ENCODE measurements at places on chromosomes 5 and 9.

DNA sequence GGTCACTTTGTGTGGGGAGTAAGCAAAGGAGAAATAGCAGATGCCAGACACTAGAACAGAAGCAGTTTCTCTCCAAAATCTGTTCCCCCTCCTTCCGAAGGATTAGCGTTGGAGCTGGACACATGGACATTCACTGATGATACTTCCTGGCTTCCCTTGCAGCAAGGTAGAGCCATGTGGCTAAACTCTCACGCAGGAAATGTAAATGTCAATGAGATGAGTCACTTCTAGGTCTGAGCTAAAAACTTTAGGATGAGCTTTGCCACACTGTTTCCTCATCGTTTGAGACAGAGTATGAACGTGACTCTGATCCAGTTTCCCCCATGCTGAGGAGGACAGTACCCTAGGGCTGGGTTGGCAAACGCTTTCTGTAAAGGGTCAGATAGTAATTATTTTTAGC, 5.1 kb downstream of the BHMT2 start:
- no peak for DNase-seq

DNA sequence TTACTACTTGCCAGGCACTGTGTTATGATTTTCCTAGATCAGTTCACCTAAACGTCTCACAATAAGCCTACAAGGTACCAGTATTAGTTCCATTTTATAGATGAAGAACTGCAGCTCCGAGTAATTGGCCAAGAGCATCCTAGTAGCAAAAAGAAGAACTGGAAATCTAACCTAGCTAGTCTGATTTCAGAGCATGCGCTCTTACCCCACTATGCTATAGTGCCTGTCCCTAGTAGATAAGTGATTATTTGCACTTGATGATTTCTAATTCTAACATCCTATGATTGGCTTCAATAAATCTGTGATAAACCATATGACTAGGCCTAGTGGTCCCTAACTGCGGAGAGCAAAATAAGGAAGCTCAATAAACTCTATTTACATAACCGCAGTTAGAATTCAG, 7.1 kb upstream of the PLAC8L1 start:
- DNase-seq: no peak

DNA sequence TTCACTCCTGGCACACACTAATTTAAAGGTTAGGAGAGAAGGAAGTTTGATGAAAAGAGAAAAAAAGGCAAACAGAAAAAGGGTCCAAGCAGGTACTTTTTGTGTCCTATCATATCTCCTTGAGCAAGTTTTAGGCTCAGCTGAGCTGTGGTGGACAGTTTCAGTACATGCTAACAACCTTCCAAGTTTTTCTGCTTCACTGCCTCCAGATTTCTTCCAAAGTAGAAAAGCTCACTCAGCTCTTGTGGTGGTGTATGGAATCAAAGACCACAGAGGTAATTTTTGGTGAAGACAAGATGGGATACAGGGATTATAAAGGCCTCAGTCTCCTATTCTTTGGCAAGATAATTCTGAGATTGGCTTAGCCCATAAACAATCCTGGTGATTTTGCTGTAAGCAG, 921.8 kb downstream of the NR2F1-AS1 start:
- DNase-seq: no peak

DNA sequence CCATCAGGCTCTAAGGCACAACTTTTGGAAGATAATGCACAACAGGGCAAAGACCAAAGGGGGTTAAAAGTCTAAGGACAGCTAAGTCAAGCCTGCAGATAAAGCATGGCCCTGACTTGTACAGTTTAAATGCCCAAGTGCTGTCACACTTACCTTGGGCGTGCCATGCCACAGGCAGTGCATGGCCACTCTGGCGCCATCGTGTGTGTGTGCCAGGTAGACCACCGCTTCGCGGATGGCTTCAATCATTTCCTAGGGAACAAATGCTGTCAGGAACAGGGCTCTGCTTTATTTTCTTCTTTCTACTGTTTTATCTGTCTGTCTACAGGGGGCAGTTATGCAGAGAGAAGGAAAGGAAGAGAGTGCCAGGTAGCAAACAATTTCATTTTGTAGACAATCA, 19.3 kb downstream of the PUM3 start:
- DNase-seq: no peak

- no peak for DNase-seq
Measured at GRCh38 chr5:66742083-66742895, 146.1 kb downstream of the MAST4 start.

DNA sequence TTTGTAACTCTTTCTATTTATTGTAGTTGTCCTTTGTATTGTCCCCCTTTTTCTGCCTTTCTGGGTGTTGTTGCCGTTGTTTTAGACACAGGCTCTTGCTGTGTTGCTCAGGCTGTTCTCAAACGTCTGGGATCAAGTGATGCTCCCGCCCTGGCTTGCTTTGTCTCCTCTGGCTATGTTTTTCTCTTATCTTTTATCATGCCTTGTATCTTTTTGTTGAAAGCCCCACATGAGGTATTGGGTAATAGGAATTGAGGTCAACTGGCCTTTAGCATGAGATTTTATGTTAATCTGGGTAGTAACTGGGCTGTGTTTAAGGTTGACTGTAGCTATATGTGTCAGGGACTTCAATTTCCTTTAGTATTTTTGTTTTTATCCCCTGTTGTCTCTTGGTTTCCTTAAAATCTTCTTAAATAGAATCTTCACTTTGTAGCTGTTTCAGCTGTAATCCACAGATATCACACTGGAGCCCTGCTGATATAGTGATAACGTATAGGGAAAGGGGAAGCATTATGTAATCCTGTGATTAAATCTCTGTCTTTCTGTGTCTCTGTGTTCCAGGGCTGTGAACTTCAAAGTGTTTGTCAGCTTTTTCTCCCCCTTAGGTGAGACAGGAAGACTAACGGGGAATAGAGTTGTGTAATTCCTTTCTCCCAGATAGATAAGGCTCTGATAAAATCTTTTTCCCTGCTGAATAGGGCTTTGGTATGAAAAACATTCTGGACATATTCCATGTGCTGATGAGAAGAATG, 25.9 kb upstream of the CACNA1B start:
- DNase-seq: no peak

DNA sequence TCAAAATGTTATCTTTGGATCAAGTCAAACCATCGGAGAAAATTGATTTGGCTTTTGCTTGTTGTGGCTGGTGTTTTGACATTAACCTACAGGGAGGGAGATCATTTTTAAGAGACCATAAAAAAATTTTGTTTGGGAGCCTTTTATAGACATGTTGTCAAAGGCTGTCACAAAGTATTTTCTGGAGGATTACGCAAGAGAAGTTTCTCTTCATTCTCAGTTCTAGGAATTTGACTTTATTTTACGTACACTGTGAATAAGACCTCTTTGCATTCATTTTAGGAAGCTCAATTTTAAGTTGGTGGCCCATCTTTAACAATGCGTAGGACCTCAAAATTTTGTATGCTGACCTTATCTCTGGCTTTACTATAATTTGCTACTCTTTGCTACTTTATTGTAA, 50.2 kb upstream of the SLC44A1 start:
- DNase-seq: no peak

DNA sequence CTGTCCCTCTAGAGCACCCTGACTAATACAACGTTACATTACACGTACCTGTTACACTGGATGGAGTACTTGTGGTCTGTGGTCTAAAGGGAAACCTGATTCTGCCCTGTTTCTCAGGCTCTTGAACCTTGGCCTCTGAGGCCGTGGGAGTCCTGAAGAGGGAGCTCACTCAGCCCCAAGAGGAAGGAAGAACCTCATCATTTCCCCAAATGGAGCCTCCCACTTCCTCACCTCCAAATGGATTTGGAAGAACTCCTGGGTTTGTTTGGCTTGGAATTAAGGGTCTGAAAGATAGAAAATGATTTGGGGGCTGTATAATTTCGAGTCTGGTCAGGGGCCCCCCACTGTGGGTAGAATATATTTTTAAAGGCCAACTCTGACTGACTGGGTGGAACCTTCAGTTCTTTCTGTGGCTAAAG, 200.2 kb downstream of the SEMA6A start:
- no peak for DNase-seq

- DNase-seq: no peak
Measured at GRCh38 chr5:38673671-38674071, 117.2 kb upstream of the LIFR start.

- DNase-seq: no peak
Measured at GRCh38 chr5:31680528-31680927, 41.6 kb downstream of the PDZD2 start.

GRCh38 chr9:35335164-35335563, 154.7 kb upstream of the RUSC2 start:
- DNase-seq: no peak

- DNase-seq: no peak
Measured at GRCh38 chr9:23841304-23841703, 15.3 kb upstream of the ELAVL2 start.

DNA sequence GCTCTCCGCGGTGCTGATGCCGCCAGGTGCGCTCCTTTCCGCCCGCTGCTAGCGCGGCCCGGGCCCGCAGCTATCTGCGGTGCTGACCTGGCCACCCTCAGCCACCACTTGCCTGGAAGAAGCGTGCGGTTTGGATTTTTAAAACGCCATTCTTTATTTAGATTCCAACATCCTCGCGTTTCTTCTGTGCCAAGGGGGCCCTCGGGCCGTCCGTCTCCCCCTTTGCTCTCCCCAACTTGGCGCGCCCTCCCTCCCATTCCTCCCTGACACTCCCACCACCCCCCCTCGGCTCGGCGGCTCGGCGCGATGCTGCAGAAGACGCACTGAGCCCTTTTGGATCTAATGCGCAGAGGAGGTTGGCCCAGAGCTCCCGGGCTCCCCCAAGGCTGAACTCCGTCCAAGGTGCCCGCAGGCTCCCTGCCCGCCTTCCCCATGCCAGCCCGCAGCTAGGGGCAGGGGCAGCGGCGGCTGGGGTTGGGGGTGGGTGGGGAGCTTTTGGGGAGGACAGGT, at the start of gene BARHL1:
TSS of gene BARHL1 (plus strand) at position 331 of the 510 bp plus-strand sequence. CDS start 192 bp downstream, outside the sequence.
- DNase-seq: no peak

- no peak for DNase-seq
Measured at GRCh38 chr5:132489051-132489770, 1.4 kb downstream of the IRF1 start.

DNA sequence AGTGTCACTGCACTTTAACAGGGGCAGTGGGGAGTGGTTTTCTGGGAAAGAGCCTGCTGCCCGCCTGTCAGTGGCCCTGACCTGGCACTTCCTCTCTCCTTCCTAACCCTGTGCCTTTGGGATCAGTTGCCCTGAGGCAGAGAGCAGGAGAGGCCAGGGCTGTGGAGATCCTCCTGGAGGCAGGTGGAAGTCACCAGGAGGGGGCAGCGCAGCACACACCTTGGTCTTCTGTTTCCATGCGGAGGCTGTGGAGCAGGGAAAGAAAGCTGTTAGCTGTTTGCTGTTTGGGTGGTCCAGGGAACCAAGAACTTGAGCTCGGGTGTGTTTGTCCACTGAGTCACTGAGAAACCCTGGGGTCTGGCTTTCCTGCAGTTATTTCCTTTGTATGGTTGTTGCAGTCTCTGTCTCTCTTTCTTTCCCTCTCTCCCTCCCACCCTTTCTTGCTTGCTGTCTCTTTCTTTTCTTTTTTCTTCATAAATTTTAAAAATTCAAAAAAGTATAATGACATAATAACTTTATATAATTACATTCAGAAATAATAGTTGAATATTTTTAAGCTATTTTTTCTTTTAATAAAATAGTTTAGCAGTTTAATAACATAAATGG, 28.1 kb downstream of the NTRK2 start:
- DNase-seq: no peak

- no peak for DNase-seq
Measured at GRCh38 chr5:143393524-143393923, 10.0 kb downstream of the NR3C1 start.

- DNase-seq: no peak
Measured at GRCh38 chr9:124210697-124211096, 47.1 kb upstream of the NEK6 start.

DNA sequence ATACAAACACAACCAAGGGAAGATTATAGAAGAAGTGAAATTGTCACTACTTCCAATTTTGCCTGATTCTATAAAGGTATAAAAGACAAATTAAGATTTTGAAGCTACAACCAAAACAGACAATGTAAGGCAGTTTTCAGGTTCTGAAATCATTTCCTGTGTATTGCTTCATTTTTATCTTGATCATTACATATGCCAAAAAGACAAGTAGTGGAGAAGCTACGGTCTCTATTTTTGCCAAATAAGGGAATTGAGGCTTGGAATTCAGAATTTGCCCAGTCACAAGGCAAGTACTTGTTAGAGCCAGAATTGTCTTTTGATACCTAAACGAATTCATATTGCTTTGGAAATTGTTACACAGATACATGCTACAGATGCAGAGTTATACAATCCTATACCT, 20.6 kb downstream of the EDIL3 start:
- no peak for DNase-seq

DNA sequence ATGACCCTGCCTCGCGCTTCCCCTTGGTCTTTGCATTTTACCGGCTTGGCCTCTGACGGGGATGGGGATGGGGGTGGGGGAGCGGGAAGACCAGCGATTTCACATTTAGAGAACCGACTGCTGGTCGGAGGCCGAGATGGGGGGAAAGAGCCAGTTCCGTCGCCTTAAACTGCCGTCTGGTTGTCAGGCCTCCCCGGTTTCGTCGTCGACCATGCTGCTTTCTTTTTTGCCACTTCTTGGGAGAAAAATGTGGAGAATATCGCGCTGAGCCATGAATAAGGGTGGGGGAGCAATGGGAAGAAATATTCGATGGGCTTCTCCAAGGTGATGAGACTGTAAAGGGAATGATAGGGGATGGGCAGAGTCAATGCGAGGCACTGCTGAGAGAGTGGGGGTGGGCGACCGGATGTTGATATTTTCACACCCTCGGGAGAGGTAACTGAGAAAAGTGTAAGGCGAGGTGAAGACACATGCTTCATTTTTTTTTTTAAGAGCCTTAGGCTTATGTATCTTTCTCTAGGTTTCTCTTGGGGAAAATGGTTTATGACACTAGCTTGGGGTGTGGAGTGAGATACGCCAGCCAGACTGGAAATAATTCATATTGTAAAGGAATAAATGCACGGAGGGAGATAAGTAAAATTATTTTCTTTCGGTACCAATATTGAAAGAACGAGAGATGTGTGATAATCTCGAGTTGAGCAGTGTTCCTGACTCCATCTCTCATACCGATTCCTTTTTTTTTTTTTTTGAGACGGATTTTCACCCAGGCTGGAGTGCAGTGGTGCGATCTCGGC, 1.1 kb downstream of the KIF2A start:
- DNase-seq: no peak

- peak; percentile 99 for DNase-seq
Measured at GRCh38 chr9:129910628-129911567, 75.6 kb downstream of the USP20 start.

DNA sequence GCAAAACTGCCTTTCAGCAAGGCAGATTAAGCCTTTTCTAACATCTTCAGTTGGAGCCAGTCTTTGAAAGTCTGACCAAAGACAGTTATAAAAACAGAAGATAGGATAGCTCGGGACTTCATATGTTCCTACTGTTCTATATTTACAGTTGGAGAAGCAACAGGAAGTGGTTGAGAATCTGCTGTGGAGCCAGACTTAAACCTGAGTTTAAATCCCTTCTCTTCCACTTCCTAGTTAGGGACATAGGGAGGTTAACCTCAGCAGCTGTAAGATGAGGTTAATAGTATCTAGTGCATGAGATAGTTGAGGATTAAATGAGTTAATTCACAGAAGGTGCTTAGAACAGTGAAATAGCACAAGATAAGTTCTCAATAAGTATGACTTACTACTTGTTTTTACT, 84.5 kb upstream of the FREM1 start:
- DNase-seq: no peak
